AG04449 (cell line): ENCODE measurements at places on chromosomes 16 and 17.

GRCh38 chr17:13518261-13519000, 83.3 kb downstream of the HS3ST3A1 start:
- no peak for DNase-seq

- no peak for DNase-seq
These were observed 10.8 kb downstream of the LRRC3C start for GRCh38 chr17:39938140-39938869.

- no peak for DNase-seq
These were observed 4.6 kb downstream of the ZSCAN10 start for GRCh38 chr16:3094289-3095027.

- DNase-seq = no peak
These were observed 46.4 kb downstream of the IRF8 start for GRCh38 chr16:85945424-85945751.

GRCh38 chr17:10053782-10054540, 144.4 kb downstream of the GAS7 start:
- no peak for DNase-seq

DNA sequence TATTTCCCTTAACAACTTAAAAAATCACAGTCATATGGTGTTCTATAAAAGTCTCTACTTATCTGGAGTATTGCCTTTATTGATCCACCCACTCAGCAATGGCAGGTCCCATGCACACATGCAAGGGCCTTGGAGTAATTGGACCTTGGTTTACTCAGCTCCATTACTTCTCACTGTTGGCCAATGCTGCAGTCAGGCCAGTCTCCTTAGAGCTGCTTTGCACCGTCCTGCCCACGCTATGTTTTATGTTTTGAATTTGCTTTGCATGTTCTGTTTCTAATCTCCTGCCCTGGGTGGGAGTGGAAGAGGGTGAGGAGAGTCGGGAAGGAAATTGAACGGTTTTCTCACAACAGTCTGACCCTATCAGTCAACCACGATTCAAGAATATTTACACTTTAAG, 23.6 kb downstream of the ARHGAP44 start:
- DNase-seq = no peak

GRCh38 chr16:50368410-50369132, at the start of gene BRD7:
Gene BRD7, minus strand, starts transcription at chr16:50368988. Its CDS starts 214 bp downstream, at chr16:50368774.
- no peak for DNase-seq

DNA sequence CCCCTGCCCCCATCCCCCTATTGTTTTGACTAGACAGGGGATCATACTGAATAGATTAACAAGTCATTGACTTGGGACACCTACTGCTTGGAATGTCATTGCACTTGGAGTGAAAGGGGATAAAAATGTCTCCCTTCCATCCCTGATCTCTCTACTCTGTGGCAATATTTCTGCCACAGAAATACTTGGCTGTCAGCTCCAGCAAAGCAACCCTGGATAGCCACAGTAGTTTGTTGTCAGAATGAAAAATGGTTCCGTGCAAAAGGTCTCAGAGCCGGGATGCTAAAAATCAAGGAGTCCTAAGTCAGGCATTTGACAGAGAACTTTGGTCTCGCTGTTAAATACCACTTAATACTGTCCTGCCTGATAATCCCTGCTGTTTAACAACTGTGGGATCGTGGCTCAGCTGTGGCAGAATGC, 722.0 kb upstream of the SOX9 start:
- no peak for DNase-seq

- no peak for DNase-seq
These were observed 5.9 kb downstream of the UBTF start for GRCh38 chr17:44213403-44214229.

GRCh38 chr17:17900615-17901520, 64.1 kb upstream of the SREBF1 start:
- DNase-seq = peak; percentile 80

DNA sequence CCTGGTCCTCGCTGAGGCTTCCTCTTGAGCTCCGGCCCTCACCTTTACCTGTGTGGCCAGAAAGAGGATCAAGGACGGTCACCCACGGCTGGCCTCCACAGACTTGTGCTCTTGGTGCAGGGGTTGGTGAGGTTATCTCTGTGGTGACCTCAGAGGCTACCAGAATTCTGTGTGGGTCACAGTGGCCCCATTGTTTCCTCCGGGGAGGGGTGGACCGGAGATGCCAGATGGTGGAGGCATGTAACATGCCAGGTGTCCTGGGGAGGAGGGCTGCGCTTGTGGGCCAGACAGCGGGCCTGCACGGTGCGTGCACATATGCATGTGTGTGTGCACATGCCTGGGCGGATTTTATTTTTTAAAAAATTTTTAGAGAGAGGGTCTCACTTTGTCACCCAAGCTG, 6.3 kb downstream of the SGCA start:
- no peak for DNase-seq

- no peak for DNase-seq
These were observed 45.1 kb upstream of the ABCC11 start for GRCh38 chr16:48292452-48292851.

GRCh38 chr16:11396241-11397048, 51.2 kb downstream of the RMI2 start:
- DNase-seq = no peak

DNA sequence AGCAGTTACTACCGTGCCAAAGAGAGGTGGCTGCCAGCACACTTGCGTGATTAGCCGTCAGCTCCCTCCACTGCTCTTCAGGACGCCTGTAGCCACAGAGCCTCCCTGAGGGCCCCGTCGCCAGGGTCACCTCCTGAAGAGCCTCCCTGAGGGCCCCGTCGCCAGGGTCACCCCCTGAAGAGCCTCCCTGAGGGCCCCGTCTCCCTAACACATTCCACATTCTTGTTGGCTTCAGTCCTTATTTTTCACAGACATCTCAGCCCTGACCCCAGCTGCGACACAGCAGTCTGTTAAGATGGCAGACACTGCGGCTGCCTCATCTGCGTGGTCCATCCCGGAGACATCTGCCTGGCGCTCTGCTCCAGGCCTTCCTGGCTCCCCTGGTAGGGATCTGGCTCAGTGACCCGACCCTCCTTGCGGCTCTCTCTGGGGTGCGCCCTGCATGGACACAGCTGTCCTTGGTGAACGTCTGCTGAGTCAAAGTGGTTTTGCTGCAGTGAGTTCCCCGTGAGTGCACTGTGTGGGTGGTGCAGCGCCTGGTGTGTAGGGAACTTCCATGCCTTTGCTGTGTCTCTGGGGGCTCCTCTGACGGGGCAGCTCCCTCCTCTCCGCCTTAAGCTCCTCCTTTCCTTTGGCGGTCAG, 11.4 kb downstream of the ACSF3 start:
- no peak for DNase-seq

- no peak for DNase-seq
These were observed 90.6 kb upstream of the CDH5 start for GRCh38 chr16:66275775-66276428.

- DNase-seq = no peak
These were observed 209.4 kb downstream of the SEC14L1 start for GRCh38 chr17:77349976-77350830.

- DNase-seq = no peak
These were observed 23.3 kb upstream of the ALKBH5 start for GRCh38 chr17:18160128-18160856.

- no peak for DNase-seq
These were observed 7.3 kb downstream of the ACACA start for GRCh38 chr17:37399265-37399803.

DNA sequence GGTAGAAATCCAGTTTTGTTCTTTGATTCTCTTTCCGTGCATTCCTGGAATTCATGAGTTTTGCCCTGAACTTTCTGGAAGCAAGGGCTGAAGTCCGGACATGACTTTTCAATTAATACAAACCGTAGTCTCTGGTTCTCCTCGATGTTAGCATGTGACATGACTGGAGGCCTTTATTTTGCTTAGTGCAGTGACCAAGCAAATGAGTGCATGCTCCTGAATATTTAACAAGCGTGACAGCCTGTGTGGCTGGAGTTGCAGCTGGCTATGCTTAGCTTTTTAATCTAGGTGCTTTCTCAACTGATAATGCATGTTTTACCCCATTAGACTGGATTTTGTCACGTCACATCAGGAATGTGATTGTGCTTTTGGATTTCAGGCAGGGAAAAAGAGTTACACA, 302.1 kb downstream of the MAP2K6 start:
- no peak for DNase-seq

- no peak for DNase-seq
These were observed 5.7 kb upstream of the RAB40B start for GRCh38 chr17:82703935-82704865.

DNA sequence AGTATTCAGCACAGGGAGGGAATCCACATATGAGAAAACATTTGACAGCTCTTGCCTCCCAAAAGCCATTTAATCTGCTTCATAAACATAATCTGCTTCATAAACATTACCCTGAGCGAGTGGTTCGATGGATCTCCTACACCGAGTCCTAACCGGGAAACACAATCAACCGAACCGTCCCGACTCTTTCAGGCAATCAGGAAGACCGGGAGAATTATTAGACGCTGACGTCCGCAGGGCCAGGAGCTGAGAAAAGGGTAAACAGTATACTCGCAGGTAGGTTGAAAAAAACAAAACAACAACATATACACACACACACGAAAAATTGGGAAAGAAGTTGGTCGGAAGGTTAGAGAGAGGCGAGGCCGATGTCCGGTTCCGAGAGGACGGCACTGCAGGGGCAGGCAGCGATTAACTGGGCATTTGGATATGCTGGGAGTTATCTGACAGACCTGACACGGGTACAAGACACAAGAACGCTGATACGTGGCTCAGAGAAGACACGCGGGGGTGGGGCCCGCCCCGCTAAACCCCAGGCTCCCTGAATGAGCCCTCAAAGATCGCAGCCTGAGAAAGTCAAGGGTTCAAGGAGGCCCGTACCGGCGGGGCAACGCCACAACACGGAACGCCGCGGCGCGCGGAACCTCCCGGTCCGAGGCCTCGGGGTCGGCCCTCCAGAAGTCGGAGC, 585 bp downstream of the AP1G1 start:
- no peak for DNase-seq

- DNase-seq = no peak
These were observed 82.1 kb downstream of the METRNL start for GRCh38 chr17:83161298-83162034.

- DNase-seq = no peak
These were observed 122.0 kb downstream of the CPPED1 start for GRCh38 chr16:12681653-12682052.

DNA sequence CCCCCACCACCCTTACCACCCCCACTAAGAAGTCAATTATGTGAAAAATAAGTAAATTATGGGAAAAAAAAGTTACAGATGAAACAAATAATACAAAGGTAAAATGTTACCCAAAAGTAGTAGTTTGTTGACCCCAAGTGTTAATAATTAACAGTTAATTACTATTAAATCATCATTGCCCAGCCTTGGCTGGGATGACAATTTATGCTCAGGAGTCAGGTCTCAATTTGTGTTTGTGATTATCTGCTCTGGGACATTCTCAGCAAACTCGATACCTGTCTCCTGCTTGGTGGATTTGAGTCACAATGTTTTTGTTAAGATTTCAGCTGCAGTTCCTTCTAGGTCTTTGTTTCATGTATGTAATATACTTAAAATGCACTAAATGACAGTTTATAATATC, 172.3 kb upstream of the IRX3 start:
- DNase-seq = no peak

DNA sequence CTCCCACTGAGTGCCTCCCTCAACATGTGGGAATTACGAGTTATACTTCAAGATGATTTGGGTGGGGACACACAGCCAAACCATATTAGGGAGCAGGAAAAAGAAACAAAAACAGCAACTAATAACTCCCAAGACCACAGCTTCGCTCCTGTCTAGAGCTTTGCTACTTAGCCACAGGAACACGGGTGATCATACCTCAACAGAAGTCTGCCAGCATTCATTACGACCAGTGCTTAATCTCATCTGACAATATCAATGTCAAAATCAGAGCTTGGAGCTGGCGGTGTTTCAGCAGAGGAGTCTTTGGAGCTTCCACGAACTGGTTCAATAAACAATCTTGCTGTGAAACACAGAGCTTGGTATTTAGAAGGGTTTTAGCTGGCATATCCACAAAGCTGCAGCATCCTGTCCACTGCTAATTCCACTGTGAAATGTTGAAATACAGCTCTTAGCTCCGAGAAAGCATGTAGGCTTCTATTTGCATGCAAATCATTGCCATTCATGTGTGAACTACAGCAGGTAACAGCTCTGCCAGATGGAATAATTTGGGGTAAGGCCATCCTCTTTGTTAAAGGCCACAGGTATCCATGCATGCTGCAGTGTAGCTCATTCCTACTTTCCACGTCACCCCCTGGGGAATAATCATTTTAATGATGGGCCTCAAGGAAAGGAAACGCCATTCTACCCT, 128.4 kb upstream of the GOT2 start:
- DNase-seq = no peak

DNA sequence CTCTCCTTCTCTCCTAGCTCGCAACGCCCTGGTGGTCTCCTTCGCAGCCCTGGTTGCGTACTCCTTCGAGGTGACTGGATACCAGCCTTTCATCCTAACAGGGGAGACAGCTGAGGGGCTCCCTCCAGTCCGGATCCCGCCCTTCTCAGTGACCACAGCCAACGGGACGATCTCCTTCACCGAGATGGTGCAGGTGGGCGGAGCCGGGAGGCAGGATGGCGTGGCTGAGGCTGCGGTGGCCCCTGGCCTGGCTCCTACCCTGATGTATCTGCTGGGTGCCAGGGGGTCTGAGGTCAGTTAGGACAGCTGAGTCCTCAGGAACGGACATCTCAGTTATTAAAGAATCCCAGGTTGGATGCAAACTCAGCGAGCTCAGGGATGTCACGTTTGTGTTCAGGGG, 16.7 kb downstream of the SLC26A11 start:
- DNase-seq = no peak

- no peak for DNase-seq
These were observed 123.0 kb downstream of the GOSR1 start for GRCh38 chr17:30600060-30600829.

DNA sequence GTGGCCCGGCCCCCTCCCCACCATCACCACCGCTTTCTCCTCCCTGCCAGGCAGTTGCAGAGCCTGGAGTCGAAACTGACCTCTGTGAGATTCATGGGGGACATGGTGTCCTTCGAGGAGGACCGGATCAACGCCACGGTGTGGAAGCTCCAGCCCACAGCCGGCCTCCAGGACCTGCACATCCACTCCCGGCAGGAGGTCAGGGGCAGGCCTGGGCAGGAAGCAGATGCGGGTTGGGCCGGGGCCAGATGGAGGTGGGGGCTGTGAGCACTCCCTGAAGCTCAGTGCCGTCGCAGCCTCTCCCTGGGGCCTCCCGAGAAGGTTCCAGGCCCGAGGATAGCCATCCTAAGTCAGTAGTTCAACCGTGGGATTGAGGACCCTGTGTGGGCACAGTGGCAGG, 14.2 kb upstream of the ADGRG3 start:
- no peak for DNase-seq

DNA sequence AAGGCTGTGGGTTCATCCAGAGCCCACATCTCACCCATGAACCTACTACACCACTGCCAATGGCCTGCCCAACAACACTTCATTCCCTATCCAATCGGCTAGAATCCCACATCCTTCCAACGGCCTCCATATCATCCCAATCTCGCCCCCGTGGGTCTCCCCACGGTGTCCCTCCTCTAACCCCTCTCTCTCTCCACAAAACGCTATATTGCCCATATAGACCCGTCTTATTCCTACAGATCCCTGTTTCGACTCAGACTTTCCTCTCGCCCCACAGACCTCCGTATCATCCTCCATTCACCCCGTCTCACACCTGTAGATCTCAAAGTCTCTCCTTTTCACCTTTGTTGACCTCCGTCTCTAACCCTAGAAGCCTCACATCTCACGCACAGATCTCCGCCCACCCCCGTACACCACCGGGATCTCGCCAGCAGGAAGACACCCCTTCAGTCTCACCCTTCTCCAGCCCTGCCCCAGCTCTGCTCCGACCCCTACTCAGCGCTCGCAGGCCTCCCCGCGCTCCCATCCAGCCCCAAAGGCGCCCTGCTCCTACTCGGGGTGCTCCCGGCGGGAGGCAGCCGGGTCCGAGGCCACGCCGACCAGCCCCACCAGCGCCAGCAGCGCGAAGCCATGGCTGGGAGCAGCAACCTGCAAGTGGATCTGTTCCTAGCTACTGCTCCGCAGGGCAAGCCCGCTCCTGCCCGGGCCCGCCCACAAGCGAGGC, at the start of gene FDXR:
FDXR (minus strand) TSS at position 682 of the 724 bp plus-strand sequence; CDS start at position 632, 50 bp downstream.
- DNase-seq = no peak
